Brain pericyte (primary cell): ENCODE measurements at places on chromosomes 1 and 21.

- DNase-seq: no peak
These were observed 26.2 kb downstream of the ARHGEF10L start for GRCh38 chr1:17565461-17566252.

- DNase-seq: no peak
These were observed 978 bp downstream of the PRDM15 start for GRCh38 chr21:41877901-41878830.

- no peak for DNase-seq
These were observed 13.1 kb downstream of the ATP13A2 start for GRCh38 chr1:16998589-16998988.

DNA sequence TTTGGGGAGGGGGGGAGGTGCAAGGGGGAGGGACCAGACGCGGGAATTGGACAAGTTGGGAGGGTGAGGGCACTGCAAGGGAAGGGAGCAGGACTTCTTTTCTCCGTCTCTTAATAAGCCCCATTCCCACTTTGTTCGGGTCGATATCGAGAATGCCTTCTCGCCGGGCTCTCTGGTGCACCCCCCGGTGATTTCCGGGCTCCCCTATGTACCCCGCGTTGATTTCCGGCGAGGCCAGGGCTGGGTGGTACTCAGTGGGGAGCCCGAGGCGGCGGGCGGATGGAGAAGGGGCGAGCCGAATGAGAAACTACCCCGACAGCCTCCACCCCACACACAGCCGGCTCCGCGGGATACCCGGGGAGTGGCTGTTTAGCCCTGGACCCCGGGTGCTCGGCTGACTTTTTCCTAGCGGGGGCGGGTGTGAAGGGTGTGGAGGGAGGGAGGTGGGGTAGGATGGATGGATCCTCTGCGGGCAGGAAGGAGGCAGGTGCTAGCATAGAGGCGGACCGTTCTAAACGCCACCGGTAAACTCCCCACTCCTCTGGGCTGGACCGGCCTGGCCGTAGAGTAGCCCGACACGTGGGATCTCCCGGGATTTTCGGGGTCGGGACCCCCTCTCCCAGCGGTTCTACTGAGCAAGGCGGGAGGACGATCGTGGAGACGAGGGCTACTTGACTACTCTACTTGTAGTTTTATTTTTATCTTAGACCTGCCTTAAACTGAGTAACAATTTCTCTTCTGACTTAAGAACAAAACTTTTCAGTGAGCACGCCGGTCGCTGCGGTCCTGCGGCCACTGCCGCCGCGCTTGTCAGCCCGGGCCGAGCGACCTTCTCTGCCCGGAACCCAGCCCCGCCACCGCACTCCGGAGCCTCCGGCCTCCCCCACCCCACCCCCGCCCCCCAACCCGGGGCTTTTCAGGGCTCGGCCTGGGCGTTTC is 1.0 kb downstream of the RNF220 start:
- no peak for DNase-seq

DNA sequence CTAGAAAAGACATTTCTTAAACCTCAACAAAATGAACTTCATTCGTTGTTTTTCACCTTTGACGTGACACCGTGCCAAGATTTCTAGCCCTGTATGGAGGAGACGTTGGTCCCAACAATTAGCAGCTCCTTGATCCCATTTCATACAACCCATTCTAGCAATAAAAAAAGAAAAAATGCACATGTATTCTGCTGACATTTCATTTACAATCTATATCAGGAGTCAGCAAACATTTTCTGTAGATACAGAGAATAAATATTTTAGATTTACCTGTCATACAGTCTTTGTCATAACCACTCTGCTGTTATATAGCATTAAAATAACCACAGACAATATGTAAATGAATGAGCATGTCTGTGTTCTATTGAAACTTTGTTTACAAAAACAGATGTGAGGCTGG is 7.0 kb upstream of the TAF1A start:
- no peak for DNase-seq

DNA sequence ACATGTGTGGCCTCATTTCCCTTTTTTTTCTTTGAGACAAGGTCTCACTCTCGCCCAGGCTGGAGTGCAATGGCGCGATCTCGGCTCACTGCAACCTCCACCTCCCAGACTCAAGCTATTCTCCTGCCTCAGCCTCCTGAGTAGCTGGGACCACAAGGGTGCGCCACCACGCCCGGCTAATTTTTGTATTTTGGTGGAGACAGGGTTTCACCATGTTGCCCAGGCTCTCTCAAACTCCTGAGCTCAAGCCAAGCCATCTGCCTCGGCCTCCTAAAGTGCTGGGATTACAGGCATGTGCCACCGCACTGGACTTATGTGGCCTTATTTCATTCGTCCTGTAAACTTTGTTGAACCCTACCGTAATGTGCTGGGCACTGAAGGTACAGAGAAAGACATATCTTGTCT is 569 bp upstream of the WARS2 start:
- no peak for DNase-seq

GRCh38 chr21:14401217-14401616 is 18.3 kb upstream of the HSPA13 start:
- no peak for DNase-seq

- DNase-seq: no peak
These were observed 86.9 kb downstream of the ADARB1 start for GRCh38 chr21:45161038-45161945.
